ENCODE measurements at places on chromosomes 5 and 9.

- no peak for DNase-seq
Observed at GRCh38 chr5:141521244-141521781, 32.4 kb downstream of the PCDHGC5 start.

GRCh38 chr9:113337714-113338113 lies 2.4 kb downstream of the WDR31 start:
- no peak for DNase-seq

DNA sequence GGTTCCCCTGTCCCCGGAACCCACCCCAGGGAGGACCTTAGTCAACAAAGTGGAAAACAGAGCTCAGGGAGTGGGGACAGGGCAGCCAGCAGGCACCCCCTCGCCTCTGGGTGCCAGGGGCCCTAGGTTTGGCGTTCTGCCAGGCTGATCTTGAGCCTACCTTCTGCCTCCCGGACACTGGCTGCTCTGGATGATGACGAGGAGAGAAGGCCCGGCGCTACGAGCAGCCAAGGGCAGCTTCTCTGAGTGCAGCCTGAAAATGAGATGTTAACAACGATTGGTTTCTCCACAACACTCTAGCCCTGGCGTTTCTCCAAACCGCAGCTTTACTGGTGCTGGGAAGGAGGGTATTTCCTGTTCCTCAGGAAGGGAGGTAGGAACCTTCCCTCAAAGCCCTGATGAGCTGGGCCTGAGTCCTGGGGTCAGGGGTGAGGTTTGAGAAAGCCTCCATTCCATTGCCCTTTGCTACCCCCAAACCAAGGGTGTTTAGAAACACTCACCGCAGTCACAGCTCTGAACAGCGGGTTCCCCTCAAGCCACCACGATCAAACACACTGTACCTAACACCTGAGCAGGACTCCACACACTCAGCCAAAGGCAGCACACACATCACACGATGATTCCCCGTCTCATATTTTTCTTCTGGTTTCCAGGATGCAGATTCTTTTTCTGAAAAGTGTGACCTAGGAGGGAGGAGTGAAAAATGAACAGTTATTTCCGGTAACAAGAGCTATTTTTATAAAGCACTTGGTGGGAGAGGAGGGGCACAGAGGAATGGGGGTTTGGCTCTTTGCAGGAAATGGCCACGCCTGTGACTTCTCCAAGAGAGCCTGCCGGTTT lies at the start of gene STING1:
TSS of gene STING1 (minus strand) at position 709 of the 840 bp plus-strand sequence. CDS start 1,054 bp downstream, outside the sequence.
- DNase-seq = peak; percentile 38

DNA sequence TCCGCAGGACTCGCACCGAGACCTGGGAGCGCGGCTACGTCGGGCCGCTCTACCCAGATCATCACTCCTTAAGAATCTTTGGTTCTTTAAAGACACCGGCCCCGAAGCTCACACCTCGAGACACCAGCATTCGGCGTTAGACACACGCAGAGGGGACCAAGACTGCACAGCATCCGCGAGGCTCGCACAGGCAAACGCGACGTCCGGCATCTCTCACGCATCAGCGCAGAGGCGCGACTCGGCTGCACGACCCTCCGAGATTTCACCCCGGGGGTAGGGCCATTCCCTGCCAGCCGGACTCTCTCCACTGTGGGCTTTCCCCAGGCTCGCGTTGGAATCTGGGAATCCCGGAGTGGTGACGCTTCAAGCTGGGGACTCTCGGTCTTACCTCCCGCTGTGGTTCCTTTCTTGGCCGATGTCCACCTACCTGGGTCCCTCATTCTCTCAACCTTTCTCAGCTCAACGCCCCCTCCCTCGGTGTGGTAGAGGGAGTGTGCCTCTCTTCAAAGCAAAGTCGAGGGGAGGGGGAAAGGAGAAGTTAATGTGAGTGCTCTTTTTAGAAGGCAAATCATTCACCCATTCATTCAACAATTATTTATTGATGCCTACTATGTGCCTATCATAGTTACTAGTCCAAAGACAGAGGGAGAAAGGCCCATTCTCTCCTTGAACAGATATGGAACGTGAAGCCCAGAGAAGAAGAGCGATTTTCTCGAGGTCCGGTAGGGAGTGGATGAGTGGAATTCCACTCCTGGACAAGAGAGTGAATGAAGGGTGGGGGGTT lies 1.3 kb upstream of the HAND1 start:
- DNase-seq = no peak

- DNase-seq = no peak
Observed at GRCh38 chr9:100083448-100084127, 15.2 kb downstream of the ERP44 start.

GRCh38 chr9:99135456-99135855 lies 30.5 kb downstream of the TGFBR1 start:
- DNase-seq = no peak

- no peak for DNase-seq
Observed at GRCh38 chr9:75504721-75505120, 385.8 kb upstream of the PCSK5 start.

All from stimulated activated CD4-positive, alpha-beta T cell treated with anti-CD3 and anti-CD28 coated beads, Interleukin-15, amount 100 ng/mL, for 1 hour (primary cell).